ENCODE measurements at places on chromosomes 5 and 9.

GRCh38 chr9:87395804-87396479 is 101.7 kb upstream of the DAPK1 start:
- DNase-seq: no peak

- DNase-seq: no peak
These were observed 108.3 kb upstream of the GNA14 start for GRCh38 chr9:77756449-77756848.

- DNase-seq: no peak
These were observed 165.9 kb downstream of the ICE1 start for GRCh38 chr5:5588386-5588785.

DNA sequence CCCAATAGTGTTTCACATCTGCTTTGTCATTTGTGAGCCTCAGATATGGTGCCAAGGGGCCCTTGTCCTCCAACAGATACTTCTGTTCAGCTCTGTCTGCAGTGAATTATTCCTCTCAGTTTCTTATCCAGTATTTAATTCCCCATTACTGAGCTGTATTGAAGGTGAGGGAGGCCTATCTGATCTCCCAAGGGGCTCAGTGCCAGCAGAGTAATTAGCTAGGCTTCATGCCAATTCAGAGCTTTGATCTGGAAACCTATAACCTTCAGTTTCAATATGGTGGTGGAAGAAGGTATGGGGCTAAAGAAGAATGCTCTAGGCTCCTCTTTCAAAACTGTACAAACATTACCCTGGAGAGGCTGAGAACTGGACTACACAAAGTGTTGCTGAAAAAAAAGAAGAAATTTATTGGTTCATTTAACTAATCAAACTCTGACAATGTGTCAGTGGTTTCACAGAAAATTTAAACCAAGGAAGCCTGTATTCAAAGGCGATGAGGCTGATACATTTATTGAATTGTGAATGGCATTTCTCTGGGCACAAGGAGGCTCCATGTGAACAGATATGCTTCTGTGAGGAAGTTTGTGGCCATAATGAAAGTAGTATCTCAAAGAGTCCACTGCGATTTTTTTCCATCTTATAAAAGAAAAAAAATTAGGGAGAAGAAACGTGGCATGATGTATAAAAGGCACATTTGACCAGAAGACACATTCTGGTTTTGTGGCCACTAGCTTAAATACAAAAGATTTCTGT is 397.8 kb downstream of the TLE4 start:
- no peak for DNase-seq

DNA sequence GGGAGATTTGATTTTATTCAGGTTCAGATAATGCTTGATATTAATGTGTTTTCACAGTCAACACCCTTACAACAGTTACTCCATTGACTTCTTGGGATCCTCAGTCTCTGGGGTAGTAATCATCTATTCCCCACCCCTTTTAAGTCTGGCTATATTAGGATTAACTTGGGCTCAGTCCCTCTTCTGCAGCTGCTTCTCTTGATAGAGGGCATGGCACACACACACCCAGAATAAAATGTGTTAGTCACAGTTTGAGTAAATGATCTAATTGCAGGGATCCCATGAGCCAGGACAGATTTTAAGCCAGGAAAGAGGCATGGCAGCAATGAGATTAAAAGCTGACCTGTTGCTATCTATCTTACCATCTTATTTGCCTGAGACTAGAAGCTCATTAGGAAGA is 53.7 kb upstream of the VLDLR start:
- no peak for DNase-seq

GRCh38 chr9:22413884-22414283 is 32.7 kb upstream of the DMRTA1 start:
- DNase-seq: no peak

GRCh38 chr5:6632324-6632887 is 438 bp downstream of the NSUN2 start:
- DNase-seq: no peak

DNA sequence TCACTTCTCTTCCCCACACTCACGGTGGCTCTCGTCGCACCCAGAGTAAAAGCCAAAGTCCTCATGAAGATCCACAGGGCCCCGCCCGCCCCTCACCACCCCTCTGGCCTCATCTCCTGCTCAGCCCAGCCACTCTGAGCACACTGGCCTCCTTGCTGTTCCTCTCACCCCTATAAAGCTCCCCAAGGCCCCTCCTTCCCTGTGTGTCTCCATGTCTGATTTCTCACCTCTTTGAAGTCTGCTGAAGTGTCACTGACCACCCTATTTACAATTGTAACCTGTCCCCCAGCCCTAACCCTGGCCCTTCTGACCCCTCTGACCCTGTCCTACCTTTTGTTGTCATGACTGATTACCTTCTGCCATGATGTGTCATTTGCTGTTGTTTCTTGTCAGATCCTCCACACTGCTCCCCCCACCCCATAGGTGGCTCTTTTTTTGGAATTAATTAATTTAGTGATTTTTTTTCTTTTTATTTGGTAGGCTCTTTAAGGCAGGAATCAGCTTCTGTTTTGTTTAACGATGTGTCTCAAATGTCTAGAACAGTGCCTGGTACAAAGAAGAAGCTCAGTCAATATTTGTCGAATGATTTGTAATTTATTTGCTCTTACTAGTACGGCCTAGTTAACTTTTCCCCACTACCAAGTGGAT is 90.2 kb downstream of the IQGAP2 start:
- DNase-seq: no peak

GRCh38 chr5:149969181-149969930 is 8.8 kb downstream of the SLC26A2 start:
- no peak for DNase-seq

- DNase-seq: peak; percentile 54
These were observed 8.4 kb downstream of the GNAQ start for GRCh38 chr9:78023003-78023741.

DNA sequence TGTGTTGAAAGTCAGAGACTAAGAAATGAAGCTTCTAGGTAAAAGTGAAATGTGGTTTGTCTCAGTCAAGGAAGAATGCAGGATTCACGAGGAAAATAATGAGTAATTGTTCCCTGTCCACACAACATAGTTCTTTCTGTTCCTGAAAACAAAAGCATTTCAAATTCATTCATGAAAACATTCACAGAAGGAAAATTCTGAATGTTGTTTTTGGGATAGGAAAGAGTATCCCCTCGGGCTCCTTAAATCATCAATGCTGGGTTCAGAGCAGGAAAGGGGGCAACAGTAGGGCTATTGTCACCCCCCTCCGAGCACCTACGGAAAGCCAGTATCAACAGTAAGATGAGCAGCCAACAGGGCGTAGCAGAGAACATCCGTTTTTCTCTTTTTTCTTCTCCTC is 769.9 kb upstream of the ADAMTS16 start:
- DNase-seq: no peak

DNA sequence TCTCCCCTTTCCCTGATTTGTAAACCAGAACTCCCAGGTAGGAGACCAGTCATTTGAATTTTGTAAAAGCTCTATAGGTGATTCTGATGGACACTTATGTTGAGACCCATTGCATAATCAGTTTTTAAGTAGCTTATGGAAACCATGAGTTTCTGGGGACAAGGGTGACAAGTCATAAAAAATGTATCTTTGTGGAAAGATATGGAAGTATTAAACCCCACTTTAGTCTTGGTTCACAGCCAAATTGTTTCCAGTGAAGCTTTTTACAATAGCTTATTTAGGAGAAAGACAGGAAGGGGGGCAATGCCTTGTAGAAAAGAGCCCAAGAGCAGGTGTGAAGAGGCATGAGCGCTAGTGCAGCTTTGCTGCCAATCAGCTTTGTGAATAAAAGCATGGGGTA is 453 bp upstream of the CCL28 start:
- DNase-seq: no peak

DNA sequence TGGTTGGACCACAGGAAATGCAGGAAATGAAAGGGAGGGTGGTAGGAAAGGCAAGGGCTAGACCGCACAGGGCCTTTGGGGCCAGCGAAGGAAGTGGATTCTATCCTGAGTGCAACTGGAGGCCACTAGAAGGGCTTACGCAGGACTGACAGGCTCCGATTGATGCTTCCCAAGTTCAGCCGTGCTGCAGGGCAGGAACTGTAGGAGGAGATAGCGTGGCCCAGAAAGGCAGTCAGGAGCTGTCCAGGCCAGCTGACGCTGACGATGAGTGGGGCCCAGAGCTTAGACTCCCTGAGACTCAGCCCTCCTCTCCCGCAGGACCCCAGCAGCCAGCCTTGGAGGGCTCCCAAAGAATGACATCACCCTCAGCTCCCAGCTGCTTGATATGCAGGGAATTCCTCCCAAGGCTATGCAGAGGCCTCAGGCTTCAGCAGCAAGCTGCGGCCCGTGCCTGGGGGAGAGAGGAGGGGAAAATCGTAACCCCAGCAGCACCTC is 48.8 kb downstream of the KCNIP1 start:
- DNase-seq: no peak

GRCh38 chr9:120714088-120714845 is at the start of gene MEGF9:
Gene MEGF9, minus strand, starts transcription at chr9:120714470. Its CDS starts 112 bp downstream, at chr9:120714358.
- peak; percentile 87 for DNase-seq

DNA sequence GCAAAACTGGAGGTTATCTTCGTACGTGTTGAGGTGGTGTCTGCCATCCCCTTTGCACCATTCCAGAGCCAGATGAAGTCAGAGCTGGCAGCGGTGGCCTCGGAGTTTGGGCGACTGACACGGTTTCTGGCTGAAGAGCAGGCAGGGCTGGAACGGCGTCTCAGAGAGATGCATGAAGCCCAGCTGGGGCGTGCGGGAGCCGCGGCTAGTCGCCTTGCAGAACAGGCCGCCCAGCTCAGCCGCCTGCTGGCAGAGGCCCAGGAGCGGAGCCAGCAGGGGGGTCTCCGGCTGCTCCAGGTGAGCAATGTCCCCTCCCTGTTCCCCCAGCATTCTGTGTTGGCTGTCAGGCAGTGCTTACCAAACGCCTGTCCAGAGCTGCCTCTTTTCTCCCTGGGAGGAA is 9.5 kb downstream of the TRIM41 start:
- no peak for DNase-seq

GRCh38 chr9:129290606-129291005 is 112.5 kb upstream of the IER5L start:
- no peak for DNase-seq

DNA sequence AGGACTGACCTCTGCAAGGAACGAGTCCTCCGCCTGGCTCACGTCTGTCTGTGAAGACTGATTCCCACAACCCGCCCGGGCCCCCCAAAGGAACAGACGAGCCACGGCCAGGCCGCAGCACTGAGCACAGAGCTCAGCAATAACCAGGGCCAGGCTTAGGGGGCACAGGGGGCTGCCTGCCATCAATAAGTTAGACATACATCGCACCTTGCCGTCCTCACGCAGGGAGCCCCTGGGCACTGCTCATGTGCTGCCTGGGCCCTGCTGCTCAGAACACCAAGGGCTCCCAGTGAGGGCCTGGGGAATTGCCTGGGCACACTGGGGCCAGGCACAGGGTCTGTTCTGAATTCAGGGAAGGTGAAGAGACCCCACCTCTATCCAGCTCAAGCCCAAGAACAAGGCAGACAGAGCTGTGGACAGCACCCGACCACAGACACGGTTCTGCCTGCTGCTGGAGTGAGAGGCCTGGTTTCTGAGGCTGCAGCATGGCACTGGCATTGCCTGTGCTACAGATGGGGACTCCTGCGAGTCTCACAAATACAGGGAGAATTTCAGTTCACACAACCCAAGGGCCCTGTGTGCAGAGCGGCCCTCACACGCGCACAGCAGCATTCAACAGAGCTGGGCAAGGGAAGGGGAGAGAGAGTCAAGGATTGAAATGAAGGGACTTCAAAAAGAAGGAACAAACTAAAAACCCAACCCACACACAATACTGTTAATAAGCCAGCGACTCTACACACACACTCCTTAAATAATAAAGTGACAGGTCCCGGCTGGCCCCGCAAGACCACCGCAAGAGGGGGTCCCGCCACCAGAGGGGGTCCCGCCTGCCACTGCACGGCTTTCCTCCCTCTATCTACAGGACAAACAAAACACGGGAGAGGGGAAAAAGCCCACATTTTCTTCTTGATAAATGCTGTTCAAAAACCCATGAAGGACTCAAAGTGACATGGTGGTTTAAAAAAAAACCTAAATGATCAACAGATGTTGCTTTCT is 32.0 kb downstream of the PRRT1B start:
- no peak for DNase-seq

DNA sequence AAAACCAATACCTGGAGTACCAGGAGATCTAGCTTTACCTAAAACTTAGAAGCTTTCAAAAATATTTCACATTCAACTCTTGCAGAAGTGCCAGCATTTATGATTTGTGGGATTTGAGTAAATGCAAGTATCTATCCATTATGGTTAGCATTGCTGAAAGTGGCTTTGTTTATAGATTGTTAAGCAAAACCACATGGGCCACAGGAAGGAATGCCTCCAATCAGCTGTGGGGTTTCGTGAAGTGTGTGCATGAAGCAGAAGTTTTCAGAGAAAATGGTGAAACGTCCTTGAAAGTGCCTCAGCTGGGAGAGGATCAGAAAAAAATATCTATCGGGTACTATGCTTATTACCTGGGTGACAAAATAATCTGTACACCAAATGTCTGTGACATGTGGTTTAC is 4.2 kb downstream of the LECT2 start:
- DNase-seq: no peak

- DNase-seq: no peak
These were observed 39.2 kb downstream of the CFAP90 start for GRCh38 chr5:7811715-7812114.

DNA sequence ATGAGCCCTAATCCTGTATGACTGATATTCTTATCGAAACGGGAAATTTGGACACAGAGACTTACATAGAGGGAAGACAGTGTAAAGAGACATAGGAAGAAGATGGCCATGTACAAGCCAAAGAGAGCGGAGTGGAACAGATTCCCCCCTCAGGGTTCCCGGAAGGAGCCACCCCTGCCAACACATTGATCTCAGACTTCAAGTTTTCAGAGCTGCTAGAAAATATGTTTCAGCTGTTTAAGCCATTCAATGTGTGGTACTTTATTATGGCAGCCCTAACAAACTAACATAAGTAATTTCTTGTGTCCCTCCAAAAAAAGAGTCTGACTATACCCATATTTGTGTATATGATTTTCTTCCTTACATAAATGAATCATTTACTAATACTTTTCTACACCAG is 128.0 kb upstream of the STC2 start:
- no peak for DNase-seq

DNA sequence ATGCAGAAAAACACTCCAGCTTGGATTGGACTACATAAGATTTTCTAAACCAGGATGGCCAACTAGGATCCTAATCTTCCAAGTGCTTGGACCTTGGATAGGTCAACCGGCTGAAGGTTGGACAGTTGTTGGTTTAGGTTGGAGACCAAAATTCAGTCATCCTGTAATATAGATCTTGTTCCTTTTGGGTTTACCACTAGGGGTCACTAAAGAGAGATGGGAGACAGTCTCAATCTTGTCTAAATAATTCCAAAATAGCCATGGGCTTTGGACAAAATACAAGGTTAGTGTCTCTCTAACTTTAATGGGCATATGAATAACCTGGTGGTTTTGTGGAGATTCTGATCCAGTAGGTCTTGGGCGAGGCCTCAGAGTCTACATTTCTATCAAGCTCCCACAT is 148.7 kb upstream of the ERCC6L2 start:
- peak; percentile 21 for DNase-seq

Data from AG09309 (cell line).